ENCODE measurements at places on chromosomes 3 and 15.

DNA sequence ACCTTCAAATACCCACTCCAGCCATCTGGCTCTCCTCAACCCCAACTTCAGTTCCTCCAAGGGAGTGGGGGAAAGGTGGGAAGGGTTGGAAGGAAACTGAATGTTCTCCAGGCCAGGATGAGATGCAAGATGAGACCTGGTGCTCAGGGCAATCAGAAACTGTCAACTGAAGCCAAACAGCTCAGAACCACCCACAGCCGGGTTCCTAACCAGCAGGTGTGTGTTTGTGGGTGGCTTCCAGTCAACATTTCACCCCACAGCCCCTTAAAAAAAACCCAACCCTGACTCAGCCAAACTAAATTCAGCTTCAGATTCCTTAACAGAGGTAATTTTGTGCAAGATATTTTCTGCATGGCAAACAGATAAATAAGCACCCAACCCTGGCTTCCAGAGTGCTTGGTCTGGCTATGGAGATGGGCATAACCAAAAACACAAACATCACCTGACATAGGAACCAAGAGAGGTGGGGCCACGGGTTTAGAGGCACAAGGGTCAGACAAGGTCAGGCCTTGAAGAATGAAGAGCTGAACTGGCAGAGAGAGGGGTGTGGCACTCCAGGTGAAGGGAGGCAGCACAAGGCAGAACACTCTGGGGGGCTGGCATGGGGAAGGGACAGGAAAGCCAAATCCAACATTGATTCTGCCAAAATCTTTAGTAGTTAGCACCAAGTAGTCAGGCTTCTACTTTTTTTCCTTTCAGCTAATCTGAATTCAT, 34.7 kb downstream of the ZNF445 start:
- peak overlapping the region; percentile 68 for H3K27ac ChIP-seq
- H3K4me3 ChIP-seq, result no peak overlapping the region
- DNase-seq, result no peak
- H3K4me1 ChIP-seq, result peaks cover 25% of the 10 kb centered on the region
- no peaks in the 10 kb centered on the region for H3K27me3 ChIP-seq

DNA sequence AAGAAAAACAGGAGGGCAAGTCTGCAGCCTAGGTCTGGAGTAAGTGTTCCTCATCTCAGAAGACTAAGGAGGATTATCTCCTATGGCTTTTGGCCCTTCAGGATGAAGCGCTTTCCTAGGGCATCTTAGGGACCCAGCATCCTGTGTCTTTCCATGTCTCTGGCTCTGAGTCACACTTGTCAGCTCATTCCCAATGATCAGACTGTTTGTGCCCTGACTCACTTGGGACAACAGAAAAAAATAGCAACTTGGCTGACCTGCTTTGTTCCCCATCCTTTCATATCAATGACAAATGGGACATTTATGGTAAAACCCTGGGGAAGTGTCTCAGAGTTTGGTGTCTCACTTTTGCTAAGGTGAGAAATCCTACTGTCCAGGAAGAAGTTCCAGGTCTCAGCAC, 76.2 kb upstream of the OXTR start:
- no peak overlapping the region for H3K27ac ChIP-seq
- H3K36me3 ChIP-seq, result no peaks in the 10 kb centered on the region
- no peaks in the 10 kb centered on the region for H3K27me3 ChIP-seq
- DNase-seq, result no peak
- H3K4me3 ChIP-seq, result no peak overlapping the region

DNA sequence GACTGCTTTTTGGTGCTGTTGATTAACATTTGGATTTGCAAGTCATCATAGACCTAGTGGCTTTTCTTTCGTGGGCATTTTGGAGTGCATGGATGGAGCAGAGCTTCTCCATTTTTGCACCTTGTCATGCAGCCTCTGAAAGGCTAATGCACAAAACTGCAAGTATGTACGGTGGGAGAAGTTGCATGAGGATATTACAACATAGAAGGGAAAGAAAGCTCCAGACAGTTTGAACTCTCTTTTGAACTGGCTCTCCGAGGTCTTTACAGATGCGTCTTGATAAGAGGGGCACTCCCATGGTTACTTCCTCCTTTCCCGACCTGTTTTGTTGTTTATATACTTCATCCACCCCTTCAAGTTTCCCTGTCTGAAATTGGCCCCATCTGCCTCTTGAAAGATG, 147.1 kb upstream of the GBE1 start:
- peaks cover 7% of the 10 kb centered on the region for H3K4me1 ChIP-seq
- DNase-seq, result no peak
- H3K27ac ChIP-seq, result no peak overlapping the region
- no peak overlapping the region for H3K4me3 ChIP-seq
- no peaks in the 10 kb centered on the region for H3K36me3 ChIP-seq

GRCh38 chr3:152100491-152101132, 168.1 kb upstream of the MBNL1 start:
- no peaks in the 10 kb centered on the region for H3K27me3 ChIP-seq
- H3K27ac ChIP-seq, result no peak overlapping the region
- H3K4me1 ChIP-seq, result peaks cover 6% of the 10 kb centered on the region

DNA sequence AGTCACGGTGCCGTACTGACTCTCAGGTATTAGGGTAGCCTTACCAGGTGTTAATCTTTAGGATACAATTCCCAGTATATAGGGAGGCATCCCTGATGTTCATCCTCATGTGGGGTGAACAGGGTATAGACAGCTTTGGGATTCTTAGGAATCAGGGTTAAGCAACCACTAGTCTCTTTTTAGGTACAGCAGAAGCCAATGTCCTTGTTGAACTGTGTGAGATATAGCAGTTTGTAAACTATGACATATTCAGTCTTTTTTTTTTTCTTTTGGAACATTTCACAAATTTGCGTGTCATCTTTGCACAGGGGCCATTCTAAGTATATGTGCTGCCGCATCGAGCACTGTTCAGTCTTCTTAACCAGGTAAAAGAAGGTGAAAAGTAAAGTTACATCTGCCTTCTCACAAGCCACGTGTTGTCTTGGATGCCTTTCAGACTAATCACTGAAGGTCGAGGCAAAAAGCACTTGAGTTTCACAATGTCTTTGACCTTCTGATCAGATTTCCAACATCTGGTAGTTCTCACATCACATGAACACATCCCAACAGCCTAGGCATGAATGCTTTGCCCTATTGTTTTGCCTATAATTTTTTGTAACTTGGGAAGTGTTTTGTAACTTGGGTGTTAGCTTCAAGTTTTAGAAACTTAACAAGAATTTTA, 17.2 kb downstream of the TSEN2 start:
- no peak overlapping the region for H3K4me3 ChIP-seq
- no peak for DNase-seq
- H3K36me3 ChIP-seq, result peaks cover 61% of the 10 kb centered on the region

DNA sequence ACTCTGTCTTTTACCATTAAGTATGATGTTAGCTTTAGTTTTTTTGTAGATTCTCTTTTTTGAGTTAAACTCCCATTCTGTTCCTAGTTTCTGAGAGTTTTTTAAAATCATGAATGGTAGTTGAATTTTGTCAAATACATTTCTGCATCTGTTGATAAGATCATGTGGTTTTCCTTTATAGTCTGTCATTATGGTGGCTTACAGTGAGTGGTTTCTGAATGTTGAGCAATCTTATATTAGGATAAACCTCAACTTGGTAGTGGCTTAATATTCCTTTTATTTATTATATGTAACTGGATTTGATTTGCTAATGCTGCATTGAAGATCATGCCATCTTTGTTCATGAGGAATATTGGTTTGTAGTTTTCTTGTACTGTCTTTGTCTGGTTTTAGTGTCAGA, 34.8 kb downstream of the NEO1 start:
- peaks cover 29% of the 10 kb centered on the region for H3K27me3 ChIP-seq
- H3K27ac ChIP-seq, result no peak overlapping the region
- no peak overlapping the region for H3K4me3 ChIP-seq
- no peaks in the 10 kb centered on the region for H3K4me1 ChIP-seq
- no peak for DNase-seq

DNA sequence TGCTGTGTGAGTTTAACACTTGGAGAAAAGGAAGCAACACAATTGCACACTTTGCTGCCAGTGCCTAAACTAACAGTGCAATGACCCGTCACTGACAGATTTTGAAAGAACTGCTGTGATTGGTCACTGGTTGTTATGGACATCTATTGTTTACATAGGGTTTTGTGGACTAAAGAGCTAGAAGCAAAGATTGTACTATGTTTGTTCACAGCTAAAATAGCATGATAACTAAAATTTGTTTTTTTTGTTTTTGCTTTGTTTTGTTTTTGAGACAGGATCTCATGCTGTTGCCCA, 112.4 kb upstream of the GOLGA8J start:
- H3K27ac ChIP-seq, result no peak overlapping the region
- no peaks in the 10 kb centered on the region for H3K4me1 ChIP-seq
- H3K27me3 ChIP-seq, result peaks cover 39% of the 10 kb centered on the region
- no peak for DNase-seq

DNA sequence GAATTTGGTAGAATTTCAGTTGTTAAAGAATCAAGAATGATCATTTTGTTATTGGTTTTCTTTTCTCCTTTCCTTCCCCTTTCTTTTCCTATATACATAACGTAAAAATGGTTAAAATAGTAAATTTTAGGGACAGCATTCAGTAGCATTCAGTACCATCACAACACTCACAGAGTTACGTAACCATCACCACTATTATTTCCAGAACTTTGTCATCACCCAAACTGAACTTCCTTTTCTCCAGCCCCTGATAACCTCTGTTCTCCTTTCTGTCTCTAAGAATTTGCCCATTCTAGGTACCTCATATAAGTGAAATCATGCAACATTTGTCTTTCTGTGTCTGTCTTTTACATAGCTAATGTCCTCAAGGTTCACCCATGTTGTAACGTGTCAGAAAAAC, 165.3 kb downstream of the AKAP13 start:
- DNase-seq, result no peak
- H3K4me3 ChIP-seq, result no peak overlapping the region
- peaks cover 53% of the 10 kb centered on the region for H3K4me1 ChIP-seq

GRCh38 chr15:72280751-72281150, 8.4 kb upstream of the PARP6 start:
- H3K27me3 ChIP-seq, result no peaks in the 10 kb centered on the region
- no peak overlapping the region for H3K4me3 ChIP-seq
- H3K27ac ChIP-seq, result no peak overlapping the region
- no peaks in the 10 kb centered on the region for H3K4me1 ChIP-seq

DNA sequence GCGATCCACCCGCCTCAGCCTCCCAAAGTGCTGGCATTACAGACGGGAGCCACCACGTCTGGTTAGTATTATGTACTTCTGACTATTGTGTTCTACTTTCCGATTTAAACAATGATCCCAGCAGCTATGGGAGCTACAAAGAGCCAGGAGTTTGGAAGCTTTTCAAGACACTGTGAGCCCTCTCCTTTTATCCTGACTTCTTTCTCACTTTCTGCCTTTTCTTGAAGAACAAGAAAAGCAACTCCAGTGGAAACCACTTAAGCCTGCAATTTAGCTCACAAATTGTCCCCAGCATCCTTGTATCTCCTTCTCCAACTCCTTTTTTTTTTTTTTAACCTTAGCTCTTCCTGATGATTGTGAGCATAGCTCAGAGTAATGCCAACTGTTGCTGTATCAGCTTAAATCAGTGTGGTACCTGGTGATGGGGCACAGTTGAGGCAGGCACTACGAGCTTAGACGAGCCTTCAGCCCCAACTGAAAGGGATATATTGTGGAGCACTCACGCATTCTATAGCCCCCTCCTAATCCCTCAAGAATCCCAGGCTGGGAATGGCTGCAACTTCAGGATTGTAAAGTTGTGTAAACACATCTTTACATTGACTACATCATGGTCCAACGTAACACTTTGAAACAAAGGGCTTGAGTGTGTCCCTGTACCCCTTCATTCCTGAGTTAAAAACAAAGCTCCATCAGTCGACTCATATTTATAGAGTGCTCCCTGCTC, 677.0 kb downstream of the FHIT start:
- no peaks in the 10 kb centered on the region for H3K36me3 ChIP-seq
- no peaks in the 10 kb centered on the region for H3K27me3 ChIP-seq
- H3K4me1 ChIP-seq, result peaks cover 4% of the 10 kb centered on the region
- DNase-seq, result no peak
- H3K4me3 ChIP-seq, result no peak overlapping the region
- no peak overlapping the region for H3K27ac ChIP-seq

DNA sequence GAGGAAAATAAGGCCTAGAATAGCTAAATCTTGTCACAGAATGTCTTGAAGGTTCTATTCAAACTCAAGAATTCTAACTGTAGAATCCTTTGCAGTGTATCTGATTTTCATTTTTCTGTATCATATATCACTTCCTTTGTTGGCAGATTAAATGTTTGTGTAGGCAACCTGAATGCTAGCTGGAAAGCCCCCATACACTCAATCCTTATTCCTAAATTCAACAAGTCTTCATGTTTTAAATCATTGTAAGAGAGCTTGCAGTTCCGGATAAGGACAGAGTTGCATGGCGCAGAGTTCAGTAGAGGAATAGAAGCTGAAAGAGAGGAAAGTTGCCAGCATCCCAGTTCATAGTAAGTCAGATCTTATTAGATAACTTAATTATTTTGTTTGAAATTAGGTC, 242.0 kb upstream of the SEMA6D start:
- no peaks in the 10 kb centered on the region for H3K4me1 ChIP-seq
- no peaks in the 10 kb centered on the region for H3K36me3 ChIP-seq
- no peaks in the 10 kb centered on the region for H3K27me3 ChIP-seq

DNA sequence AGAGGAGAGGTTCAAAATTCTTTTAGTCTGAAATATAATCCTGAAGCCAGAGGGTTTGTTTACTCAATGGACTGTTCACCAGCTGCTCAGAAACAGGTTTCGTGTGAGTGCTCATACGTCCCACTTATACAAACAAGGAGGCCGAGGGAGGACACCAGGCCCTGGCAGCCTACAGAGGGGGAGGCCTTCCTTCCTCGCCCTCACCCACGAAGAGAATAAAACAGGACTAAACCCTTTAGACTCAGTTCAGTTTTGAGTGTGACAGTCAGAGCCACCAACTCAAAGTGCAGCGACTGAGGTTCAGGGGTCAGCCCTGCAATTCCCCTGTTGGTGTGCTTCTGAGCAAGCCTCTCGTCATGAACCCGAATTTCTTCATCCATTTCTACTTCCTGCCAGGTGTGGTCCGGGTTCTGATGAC, 17.3 kb downstream of the FAM174B start:
- H3K36me3 ChIP-seq, result no peaks in the 10 kb centered on the region
- no peaks in the 10 kb centered on the region for H3K27me3 ChIP-seq
- no peaks in the 10 kb centered on the region for H3K4me1 ChIP-seq
- no peak overlapping the region for H3K4me3 ChIP-seq

GRCh38 chr3:5489536-5489935, 302.0 kb downstream of the EDEM1 start:
- peaks cover 3% of the 10 kb centered on the region for H3K4me1 ChIP-seq
- peaks cover 13% of the 10 kb centered on the region for H3K27me3 ChIP-seq
- H3K4me3 ChIP-seq, result no peak overlapping the region
- H3K27ac ChIP-seq, result no peak overlapping the region

Data from stimulated activated naive B cell treated with anti-CD40 and anti-IgM and Interleukin-4, amounts not matched to agents 10 μg/mL and 1 μg/mL and 100 μg/mL, for 72 hours (primary cell).